ENCODE measurements at places on chromosomes 4 and X.

DNA sequence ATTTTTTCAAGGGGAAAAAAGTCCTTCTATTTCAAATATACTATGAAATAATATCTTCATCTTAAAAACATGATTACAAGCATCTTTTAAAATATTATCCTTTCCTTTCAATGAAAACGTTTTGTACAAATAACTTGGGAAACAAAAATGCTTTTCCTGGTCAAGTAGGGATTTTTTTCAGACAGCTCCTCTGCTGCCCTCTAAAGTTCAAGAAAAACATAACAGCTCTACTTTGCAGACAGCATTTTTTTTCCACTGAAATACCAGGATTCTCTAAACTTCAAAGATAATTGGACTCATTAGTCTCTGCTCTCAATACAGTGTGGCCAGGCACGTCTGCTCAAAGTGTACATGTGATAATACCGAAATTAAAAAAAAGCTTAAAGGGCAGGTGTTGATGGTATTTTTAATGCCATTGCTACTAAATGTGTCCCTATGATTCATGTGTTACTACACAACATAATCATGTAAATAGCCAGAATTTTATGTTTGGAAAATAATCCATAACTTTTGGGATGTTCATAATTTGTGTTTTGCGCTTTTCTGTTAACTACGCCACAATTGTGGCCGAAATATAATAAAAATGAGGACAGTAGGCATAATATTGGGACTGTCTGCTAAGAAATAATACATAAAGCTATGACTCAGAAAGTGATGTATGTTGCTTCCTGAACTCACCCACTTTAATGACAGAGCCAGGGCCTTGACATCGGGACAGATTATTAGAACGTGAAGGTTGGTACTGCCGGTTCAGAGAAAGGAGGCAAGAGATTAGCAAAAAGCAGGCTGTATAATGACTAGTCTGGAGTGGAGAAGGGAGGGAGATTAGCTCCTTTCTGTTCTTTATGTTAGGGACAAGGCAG, 478.9 kb downstream of the KCNIP4 start:
- DNase-seq: no peak

DNA sequence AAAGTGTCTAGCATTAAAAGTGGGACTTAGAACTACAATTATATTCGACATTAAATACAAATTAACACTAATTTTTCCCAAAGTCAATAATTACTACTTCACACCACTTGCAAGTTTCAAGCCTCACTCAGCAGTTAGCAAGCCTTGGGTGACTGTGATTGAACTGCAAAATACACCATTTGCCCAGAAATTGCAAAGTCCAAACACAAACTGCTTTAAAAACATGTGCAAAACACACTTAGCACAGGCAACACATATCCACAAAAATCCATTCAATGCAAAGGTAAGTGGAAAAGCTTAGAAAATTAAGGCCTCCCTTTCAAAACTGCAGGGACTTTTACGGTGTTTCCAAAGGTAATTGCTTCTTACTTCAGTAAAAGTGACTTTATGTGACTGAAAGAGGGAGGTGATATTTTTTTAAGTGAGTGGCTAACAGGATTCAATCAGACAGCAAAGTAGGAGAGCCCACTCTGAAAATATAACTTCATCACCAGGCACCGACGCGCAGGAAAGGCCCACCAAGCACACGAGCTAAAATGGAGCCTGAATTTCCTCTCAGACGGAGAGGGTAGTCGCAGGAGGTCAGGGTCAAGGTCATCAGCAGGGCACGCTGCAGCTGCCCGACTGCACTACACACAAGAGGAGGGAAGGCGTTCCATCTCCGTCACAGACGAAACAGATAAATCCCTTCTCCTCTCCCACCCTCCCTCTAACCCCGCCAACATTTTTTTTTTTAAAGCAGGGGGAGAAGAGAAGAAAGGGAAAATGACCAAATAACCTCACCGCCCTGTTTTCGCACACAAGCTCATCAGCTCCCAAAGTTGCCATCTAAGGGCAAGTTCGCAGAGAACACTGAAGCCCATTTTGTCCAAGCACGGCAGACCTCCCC, 3.1 kb downstream of the ZNF827 start:
- DNase-seq: peak; percentile 40

DNA sequence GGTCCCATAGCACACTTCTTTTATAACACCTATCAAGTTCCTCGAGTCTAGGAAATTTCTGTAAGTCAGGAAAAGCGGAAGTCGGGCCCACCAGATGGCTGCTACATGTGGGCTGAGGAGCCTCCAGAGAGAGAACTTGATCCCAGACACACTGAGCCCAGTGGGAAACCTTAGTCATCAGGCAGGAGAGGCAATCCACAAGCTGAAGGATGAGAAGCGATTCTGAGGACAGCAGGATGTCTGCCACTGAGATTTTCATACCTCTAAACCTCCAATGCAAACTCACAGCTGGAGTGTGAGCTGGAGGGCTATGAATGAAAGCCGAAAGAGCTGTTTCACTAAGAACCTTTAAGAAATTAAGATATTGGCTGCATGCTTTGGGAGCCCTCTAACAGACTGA, 52.6 kb upstream of the PDHA1 start:
- DNase-seq: peak; percentile 17

DNA sequence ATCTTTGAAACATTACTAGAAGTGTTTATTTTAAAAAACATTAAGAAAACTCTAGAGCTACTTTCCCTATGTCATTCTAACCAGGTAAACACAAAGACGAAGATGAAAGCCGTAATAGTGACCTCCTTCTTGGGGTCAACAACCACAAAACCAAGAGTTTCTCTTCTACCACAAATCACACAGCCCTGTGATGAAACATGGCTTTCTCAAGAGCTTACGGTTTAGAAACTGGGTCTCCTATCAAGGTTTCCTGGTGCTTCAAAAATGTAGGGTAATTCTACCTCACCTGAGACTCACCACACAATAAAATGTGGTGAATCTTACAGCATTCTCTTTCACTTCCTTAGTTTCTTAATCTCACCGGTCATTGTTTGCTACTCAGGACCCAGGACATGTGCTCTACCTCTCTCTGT, 50.9 kb downstream of the CORIN start:
- DNase-seq: no peak

- no peak for DNase-seq
Observed at GRCh38 chrX:77167993-77168392, 279.2 kb upstream of the FGF16 start.

DNA sequence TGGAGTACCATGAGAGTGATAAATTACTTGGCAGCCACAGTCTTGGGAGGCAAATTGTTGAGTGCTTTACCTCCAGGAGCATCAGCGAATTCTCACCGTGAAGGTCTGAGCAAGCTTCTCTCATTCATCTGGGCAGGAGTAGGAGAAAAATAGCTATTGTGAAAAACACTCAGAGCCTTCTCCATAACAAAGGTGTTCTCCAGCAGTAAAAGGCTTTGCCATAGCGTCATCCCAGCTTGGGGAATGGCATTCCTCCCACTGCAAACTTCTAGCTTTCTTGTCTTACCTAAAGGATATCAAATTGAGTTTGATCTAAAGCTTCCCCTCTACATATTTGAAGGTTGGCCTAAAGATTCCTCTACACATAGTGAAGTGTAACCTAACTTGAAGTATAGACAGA, 29.8 kb upstream of the MAGEA11 start:
- DNase-seq: peak; percentile 48

GRCh38 chr4:19544446-19545125, 707.1 kb upstream of the SLIT2 start:
- no peak for DNase-seq

DNA sequence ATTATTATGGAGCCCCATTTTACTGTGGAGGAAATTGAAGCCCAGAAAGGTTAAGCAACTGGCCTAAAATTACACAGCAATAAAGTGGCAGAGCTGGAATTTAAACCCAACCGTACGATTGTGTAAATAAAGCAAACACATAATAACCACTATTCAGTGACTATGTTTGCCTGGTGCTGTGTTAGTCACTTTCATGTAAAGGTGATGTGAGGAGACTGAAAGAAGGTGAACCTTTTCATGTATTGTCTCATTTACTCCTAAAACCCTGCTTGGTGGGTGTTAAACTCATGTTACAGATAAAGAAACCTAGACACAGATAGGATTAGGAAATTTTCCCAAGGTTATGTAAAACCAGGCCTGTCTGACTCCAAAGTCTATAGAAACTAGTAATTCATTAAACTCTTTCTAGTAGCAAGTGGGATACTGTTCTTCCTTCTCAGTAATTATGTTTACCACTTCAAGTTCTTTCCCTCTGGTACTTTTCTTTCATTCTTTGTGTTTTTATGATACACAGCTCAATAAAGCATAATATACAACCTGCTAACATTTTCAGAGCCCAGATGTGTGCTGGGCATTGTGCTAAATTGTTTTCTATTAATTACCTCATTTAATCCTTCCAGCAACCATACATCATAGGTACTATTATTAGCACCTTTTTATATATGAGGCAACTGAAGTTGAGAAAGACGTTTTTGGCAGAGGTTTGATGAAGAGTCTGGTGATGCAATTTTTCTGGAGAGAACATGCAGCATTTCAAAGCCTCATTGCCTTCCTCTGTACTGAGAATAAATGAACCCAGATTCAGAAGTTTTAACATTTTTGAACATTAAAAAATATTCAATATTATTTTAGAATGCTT, 202.7 kb downstream of the SPRY1 start:
- DNase-seq: no peak

DNA sequence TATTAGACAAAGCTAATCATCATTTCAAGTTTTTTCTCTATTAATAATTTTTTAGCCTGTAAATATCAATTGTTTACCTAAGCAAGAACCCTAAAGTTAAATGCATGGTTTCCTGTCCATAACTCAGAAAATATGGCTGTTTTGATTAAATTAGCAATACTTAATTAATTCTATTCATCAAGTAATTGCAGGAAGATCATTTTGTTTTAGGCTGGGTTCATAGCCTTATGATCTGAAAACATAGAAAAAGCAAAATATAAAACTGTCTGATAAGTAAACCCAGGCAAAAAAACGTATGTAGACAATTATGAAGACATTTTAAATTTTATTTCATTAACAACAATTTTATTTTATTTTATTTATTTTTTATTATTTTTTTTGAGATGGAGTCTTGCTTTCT, 219.1 kb downstream of the EVC2 start:
- no peak for DNase-seq

DNA sequence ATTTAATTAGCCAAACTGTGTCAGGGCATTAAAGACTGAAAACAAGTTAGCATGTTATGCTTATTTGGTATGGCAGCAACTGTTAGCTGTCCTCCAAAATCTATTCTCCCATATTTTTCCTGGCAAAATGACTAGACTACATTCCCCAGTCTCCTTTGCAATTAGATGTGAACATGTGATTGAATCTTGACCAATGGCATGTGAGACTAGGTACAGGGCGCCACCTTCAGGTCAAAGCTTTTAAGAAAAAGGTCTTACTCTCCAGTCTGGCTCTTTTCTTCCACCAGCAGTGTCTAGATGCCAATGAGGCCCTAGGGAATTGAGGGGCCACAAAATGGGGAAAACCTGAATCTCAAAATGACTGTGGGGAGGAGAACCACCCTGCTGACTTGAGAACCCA, 408.2 kb downstream of the SMARCA1 start:
- DNase-seq: no peak

- DNase-seq: no peak
Observed at GRCh38 chrX:68574240-68574639, 73.2 kb upstream of the STARD8 start.

DNA sequence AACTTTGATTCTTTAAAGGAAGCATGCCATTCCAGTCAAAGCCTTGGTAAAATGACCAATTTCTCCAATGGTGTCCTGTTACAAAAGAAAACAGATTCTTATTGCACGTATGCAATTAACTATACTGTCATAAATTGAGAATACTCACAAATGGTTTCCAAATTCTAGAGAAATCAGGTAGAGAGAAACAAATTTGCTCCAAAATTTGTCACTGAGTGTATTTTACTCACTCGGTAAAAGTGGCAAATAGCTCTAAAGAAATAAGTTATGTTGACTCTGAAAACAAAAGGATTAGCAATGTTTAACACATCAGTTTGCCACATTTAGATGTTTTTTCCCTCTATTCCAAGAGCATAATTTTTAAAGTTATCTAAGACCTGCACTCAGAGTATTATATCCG, 133.1 kb downstream of the DMD start:
- DNase-seq: no peak

- DNase-seq: no peak
Observed at GRCh38 chr4:26197018-26197779, 123.6 kb upstream of the RBPJ start.

GRCh38 chr4:106852426-106852825, 183.7 kb downstream of the DKK2 start:
- no peak for DNase-seq

DNA sequence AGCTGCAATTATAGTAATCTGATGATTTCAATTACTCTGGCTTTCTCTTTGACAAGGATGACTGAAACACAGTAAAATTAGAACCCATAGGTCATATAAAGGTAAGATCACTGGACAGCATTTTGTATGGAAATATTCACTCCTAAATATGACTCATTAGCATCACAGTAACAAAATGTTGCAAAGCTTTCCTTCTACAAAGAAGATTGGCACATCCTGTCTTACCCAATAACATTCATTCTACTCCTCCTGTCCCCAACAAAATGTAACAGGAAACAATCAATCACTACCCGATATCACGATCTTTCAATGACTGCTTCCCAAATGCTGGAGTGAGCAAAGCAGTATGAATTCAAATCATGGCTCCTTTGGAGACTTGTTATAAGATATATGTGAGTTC, 95.3 kb downstream of the FANCB start:
- DNase-seq: no peak

DNA sequence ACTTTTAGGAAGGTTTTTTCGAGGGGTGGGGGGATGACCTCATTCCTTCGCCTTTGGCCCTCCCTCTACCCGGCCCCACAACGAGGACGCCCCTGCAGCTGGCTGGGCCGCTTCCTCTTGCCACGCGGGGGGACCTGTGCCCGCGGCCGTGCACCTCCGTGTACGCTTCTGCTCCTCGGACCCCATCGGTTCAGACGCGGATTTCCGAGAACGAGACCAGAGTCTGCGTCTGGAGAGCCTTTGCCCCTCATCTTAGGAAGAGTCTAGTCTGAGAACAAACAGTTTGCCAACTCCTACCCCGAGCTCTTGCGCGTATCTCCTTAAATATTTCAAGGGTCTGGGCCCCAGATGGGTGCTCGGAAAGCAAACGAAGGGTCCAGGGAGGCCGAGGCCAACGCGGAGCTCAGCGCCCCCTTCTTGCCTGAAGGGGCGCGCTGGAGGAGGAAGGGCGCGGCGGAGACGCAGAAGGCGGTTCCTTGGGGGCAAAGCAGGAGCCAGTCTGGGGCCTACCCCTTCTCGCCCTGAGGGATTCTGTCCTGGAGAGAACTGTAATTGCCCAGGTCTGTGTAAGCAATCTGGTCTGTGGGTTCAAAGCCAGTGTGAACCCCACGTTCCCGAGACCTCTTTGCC, 3.9 kb upstream of the SFRP2 start:
- no peak for DNase-seq

DNA sequence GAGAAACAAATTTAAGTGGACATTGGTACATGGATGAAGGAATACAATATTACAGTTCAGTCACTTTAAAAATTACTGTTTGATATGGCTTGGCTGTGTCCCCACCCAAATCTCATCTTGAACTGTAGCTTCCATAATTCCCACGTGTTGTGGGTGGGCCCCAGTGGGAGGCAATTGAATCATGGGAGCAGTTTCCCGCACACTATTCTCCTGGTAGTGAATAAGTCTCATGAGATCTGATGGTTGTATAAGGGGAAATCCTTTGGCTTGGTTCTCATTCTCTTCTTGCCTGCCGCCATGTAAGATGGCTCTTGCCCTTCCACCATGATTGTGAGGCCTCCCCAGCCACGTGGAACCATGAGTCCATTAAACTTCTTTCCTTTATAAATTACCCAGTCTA, 804.2 kb upstream of the FRG1 start:
- no peak for DNase-seq

Measured in iPS DF 19.7 (cell line).